ENCODE measurements at places on chromosomes 1 and 21.

- DNase-seq: no peak
Measured at GRCh38 chr1:58058323-58058722, 488.2 kb downstream of the OMA1 start.

DNA sequence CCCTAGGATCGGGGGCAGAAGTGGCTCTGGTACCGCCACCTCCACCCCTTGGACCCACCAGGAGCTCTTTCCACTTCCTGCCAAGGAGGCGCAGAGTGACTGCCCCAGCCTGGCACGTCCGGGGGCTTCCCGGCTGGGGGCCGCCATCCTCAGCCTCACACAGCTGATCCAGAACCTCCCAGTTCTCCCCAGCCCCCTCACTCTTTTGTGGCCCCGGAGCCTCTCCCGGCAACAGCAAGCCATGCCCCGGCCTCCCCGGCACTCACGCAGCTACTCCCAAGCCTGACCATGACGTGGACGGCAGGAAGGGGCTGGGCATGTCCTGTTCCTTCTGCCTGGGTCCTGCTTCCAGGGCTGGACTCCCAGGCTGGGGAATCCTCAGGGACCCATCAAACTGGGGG lies 17.1 kb downstream of the TP73 start:
- DNase-seq: no peak

DNA sequence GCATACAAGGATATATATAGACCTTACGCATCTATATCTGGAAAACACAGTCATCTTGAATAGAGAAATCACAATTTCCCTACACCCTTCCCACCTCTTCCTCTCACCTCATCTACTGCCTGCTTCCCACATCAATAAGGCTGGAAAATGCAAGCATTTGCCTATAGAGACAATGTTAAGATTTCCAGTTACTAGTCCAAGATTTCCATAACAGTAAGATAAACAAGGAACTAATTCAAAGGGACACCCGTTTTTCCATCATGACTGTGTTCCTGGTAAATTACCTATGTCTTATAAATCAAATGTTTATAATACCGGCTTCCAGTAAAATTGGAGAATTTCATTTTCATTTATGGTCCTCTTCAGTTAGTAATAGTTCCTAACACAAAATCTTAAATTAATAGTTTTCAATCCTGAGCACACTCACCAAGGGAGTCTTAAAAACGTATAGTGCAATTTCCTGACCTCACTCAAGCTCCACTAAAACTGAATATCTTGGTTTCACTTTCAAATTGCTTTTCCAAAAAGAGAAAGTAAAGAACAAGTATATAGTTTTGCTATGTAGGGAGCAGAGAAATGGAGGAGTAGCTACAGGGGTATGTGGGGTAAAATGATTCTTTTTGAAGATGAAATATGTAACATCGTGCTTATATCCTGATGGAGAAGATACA lies 398.7 kb downstream of the PLPP3 start:
- DNase-seq: no peak

DNA sequence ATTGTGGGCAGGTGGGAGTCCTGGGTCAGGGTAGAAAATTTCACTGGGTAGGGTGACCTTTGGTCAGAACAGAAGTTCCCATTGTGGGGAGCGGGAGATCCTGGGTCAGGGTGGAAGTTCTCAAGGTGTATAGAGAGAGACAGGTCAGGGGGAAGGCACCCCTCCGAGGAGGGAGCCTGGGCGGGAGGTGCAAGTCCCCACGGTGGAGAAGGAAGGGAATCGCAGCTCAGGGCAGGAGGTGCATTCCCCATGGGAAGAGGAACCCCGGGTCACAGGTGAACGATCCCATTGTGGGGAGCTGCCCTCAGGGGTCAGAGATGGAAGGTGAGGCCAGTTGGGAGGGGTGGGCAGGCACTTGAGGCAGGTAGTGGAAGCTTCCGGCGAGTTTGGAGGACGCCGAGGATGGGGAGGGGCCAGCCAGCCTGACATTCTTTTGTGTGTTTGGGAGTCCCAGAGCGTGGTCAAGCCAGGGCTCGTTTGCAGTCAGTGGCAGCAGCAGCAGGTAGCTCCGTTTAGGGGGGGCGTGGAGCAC lies 637 bp downstream of the LYPLA2 start:
- DNase-seq: no peak

- no peak for DNase-seq
Measured at GRCh38 chr1:208242941-208243526, 1.1 kb downstream of the PLXNA2 start.

GRCh38 chr1:83102630-83103071 lies 896.3 kb downstream of the TTLL7 start:
- no peak for DNase-seq

GRCh38 chr1:223276029-223276428 lies 87.9 kb downstream of the SUSD4 start:
- DNase-seq: no peak

DNA sequence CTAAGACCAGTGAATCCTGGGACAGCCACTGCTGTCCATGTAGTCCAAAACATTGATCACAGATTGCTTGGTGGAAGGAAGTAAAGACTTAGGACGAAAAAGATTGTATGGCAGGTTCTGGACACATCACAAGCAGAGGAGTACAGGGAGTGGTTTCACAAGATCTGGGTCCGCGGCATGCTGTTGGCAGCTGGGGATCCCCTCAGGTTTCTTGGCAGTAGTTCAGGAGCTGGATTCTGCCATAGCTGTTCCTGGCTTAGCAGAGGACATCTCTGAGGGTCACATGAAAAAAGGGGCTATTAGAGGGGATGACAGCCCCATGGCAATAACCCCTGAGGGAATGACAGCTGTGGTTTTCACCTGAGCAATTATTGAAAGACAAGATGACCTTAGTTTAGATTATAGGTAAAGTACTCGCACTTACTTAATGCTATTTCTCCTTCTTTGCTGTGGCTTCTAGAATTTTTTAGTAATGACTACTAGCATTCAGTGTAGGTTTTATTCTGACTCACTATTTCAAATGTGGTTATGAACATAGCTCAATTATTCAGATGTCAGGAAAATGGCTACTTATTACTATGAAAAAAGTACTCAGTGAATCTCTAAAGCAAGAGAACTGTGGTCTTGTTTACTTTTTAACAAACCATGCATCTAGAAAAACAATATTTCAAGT lies 8.2 kb downstream of the KRTAP27-1 start:
- no peak for DNase-seq

- no peak for DNase-seq
Measured at GRCh38 chr1:152514715-152515433, 592 bp downstream of the CRCT1 start.

GRCh38 chr21:35833991-35834390 lies 226.3 kb downstream of the SETD4 start:
- DNase-seq: no peak

- no peak for DNase-seq
Measured at GRCh38 chr1:29166291-29166878, 15.3 kb downstream of the SRSF4 start.

DNA sequence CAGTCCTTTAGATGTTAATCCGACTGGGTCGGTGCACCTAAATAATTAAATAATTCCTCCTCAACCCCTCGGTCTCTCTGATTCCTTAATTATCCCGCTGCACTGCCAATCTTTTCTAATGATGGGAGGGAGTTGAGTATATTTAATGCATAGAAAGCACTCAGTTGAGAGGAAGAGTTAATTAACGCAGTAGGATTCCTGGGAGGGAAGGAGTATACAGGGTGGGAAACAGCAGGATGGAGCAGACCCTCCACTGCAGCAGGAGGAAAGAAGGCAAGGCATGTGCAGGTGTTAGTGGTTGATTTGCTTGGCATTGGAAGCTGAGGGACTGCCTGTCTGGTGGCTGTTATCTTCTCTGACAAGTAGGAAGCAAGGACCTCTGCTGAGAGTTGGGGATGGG lies 9.9 kb upstream of the REN start:
- no peak for DNase-seq

GRCh38 chr1:118101515-118101844 lies 83.5 kb downstream of the SPAG17 start:
- DNase-seq: no peak

- DNase-seq: no peak
Measured at GRCh38 chr1:9886092-9886742, 23.9 kb downstream of the CTNNBIP1 start.

- DNase-seq: no peak
Measured at GRCh38 chr1:86436041-86436440, 12.1 kb downstream of the CLCA2 start.

DNA sequence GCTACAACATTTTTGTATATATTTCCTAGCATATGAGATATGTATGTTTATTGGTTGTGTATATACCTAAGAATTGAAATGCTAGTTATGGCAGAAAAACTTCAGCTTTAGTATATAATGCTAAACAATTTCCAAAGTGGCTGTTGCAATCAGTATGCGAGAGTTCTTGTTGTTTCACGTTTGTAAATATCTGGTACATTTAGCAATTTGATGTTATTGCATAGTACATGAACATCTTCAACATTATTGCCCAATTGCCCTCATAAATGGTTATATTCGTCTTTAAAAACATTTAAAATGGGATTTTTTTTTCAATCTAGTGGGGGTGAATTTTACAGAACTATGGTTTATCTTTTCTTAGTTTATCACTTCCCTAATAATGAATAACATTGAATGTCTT lies 86.2 kb upstream of the HP1BP3 start:
- no peak for DNase-seq

All from NAMALWA (cell line).